Foreskin melanocyte (primary cell): ENCODE measurements at places on chromosomes 4 and X.
A peak's percentile ranks its signal among the peaks of the same experiment; 100 is the strongest.

GRCh38 chr4:104976262-104976661, 170.4 kb upstream of the TET2 start:
- no peak for DNase-seq

- DNase-seq = no peak
These were observed 219.0 kb upstream of the CPEB2 start for GRCh38 chr4:14783011-14783877.

- DNase-seq = no peak
These were observed 43.2 kb upstream of the FUNDC1 start for GRCh38 chrX:44585866-44586265.

GRCh38 chr4:14180983-14181601, 553.6 kb upstream of the BOD1L1 start:
- DNase-seq = no peak

- no peak for DNase-seq
These were observed 256.5 kb downstream of the CAMK2D start for GRCh38 chr4:113505044-113505443.

DNA sequence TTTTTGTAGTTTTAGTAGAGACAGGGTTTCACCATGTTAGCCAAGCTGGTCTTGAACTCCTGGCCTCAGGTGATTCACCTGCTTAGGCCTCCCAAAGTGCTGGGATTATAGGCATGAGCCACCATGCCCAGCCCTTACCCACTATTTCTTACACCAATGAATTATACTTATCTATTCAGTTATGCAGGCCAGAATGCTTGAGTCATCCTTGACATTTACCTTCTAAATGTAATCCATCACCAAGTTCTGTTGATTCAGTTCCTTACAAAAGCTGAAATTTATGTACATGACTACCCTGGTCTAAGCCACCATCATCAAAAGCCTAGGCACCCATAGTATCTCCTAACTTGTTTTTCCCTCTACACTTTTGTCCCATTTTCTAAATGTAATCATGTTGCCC, 585.7 kb downstream of the IL15 start:
- no peak for DNase-seq

- no peak for DNase-seq
These were observed 95.4 kb downstream of the VCX2 start for GRCh38 chrX:8075636-8076035.

GRCh38 chr4:77196866-77197265, 39.9 kb downstream of the CCNG2 start:
- DNase-seq = no peak

DNA sequence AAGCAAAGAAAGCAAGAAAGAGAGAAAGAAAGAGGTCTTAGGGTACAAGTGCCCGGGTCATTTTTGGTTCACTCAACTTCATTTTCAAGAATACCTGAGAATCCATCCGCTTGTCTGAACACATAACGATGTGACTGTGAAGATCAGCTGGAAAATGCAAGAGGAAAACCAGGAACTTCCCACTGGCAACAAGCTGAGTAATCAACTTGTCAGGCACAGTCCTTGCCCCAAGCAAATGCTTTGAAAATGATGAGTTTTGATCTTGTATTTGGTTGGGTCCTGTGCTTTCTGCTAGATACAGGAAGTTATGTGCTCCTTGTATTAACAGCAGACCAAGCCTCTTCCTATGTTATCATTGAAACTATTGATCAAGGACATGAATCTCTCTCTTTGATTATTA, 239.1 kb downstream of the ASMT start:
- DNase-seq = no peak

DNA sequence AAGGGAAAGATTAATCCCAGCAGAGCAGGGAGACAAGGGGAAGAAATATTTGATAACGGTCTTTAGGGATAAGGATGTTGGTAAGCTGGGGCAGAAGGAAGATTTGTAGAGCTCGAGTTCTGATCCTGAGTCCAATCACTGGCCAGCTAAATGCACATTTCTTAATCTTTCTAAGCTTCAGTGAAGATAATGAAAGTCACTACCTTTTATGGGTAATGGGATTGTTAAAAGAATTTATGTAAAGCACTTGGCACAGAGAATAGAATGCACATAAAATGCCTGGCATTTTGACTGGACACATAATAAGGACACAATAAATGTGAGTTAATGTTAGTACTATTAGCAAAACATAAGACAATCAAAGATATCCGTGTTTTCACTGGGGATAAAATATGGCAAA, 43.3 kb downstream of the NCAPG start:
- no peak for DNase-seq

DNA sequence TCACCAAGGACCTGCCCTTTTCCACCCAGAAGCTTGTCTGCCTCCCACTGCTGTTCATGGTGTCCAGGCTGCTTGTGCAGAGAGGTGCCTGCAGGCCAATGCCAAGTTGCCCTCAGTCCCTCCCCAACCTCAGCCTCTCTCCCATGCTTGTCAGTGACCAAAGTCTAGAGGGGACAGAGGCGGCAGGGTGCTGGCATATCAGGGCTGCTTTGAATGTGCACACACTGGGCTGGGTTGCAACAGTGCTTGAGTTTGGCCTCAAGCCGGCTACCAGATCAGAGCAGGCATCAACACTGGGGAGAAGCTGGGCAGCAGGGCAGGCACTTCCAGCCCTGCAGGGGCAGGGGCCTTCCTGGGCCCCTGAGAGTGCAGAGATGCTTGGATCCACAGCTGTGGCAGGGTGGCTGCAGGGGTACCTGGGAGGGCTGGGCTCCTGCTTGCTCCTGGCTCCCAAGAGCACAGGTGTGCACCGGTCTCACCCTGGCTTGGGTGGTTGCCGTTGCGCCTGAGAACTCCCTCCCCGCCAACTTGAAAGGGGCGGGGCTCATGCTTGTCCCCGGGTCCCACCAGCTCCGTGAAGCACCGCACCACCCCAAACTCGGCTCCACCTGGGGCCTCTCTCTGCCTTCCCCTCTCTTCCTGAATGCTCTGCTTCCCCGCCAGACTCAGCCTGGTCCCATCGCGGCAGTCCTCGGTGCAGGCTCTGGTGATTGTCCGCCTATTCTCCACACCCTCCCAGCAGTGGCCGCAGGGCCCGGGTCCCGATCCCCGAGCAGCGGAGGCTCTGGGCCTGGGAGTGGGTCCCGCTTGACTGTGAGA, 1681.9 kb upstream of the ADGRL3 start:
- no peak for DNase-seq

- DNase-seq = no peak
These were observed 268.6 kb upstream of the IGFBP7 start for GRCh38 chr4:57378766-57379165.

GRCh38 chr4:6452897-6453687, 19.3 kb downstream of the PPP2R2C start:
- DNase-seq = no peak

- no peak for DNase-seq
These were observed 88.4 kb upstream of the SLC7A11 start for GRCh38 chr4:138330531-138330930.

DNA sequence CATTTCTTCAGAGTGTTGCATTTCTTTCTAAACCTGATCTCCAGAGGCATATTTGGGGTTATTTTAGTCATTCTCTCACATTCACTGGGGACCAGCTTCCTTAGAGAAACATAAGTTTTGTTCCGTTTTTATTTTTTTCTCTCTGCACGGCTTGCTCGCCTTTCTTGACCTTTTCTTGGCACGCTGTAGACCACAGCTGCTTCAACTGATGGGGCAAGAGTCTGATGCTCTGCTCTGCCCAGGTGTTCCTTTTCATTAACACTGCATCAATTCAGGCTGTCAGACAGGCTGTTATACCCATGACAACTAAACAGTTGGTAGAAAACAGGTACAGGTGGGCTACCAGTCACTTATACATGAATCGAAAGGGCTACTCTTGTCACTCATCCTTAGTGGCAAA, 682.2 kb upstream of the DIAPH2 start:
- no peak for DNase-seq

DNA sequence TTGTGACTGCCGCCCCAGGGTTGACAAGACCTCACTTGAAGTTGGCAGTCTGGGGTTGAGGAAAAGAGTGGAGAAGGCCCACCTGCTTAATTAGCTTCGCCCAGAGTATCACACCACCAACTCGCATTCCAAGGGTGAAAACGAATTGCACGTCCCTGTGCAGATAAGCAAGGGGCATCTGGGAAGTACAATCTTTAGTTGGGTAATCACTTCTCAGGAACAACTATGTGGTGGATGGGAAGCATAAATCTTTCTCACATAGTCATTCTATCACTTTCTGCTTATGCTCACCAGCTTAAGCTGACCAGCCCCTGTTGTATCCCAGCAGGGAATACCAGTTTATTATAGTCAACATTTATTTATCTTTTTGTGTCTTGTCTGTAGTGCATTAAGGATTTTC, 14.3 kb downstream of the SPCS3 start:
- no peak for DNase-seq

- no peak for DNase-seq
These were observed 73.6 kb upstream of the SORBS2 start for GRCh38 chr4:185885604-185886003.

- no peak for DNase-seq
These were observed 279.0 kb upstream of the TAPT1 start for GRCh38 chr4:16505267-16505666.

- no peak for DNase-seq
These were observed 53.9 kb upstream of the RPS6KA3 start for GRCh38 chrX:20320461-20321159.

DNA sequence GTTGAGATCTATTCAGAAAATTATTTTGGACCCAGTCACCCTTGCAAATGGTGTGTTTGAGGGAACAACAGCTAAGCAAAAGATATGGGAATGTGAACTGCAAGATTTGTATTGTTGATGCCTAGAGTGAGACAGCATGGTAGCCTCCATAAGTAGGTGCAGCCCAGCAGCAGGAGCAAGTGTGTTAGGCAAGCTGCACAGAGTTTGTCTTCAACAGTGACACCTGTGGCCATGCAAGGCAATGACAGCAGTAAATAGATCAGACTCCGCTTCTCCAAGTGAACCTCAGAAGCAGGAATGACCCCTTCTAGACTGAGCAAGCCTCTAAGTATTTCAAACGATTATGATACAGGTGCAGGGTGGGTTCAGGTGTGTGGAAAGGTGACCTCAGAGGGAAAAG, 133.4 kb upstream of the MSX1 start:
- DNase-seq = no peak

GRCh38 chr4:80831383-80832361, 198.8 kb upstream of the BMP3 start:
- DNase-seq = no peak

- no peak for DNase-seq
These were observed 25.8 kb upstream of the PBDC1 start for GRCh38 chrX:76147106-76147505.

DNA sequence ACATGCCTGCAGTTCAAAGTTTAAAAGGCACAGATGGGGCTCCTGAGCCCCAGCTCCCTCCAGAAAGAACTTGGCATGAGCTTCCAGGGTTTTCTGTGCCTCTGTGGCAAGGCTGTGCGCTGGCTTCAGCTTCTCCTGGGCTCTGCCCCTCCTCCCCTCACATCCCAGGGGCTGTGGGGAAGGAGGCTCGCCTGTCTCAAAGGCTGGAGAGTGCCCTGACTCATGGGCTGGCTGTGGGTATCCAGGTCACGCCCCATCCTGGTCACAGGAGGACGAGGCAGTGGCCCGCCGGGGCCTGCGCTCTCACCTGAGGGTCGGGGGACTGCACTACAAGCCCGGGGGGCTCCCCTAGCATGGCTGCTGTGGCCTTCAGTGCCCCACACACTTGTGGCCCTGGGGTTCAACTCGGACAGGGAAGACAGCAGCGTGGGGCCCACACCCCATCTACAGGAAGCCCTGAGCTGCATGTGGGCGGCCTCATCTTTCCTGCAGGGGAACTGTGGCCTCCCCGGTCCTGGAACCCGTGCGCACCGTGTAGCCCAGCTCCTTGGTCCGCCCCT, 17.9 kb downstream of the LRPAP1 start:
- DNase-seq = no peak

- no peak for DNase-seq
These were observed 1073.7 kb downstream of the PDHA2 start for GRCh38 chr4:96913441-96914080.

- peak; percentile 21 for DNase-seq
These were observed 325.9 kb downstream of the NR3C2 start for GRCh38 chr4:148116264-148116663.

- DNase-seq = no peak
These were observed 468.2 kb downstream of the ZIC3 start for GRCh38 chrX:138034136-138034535.

- no peak for DNase-seq
These were observed 224.5 kb downstream of the PCDH18 start for GRCh38 chr4:137307806-137308205.

DNA sequence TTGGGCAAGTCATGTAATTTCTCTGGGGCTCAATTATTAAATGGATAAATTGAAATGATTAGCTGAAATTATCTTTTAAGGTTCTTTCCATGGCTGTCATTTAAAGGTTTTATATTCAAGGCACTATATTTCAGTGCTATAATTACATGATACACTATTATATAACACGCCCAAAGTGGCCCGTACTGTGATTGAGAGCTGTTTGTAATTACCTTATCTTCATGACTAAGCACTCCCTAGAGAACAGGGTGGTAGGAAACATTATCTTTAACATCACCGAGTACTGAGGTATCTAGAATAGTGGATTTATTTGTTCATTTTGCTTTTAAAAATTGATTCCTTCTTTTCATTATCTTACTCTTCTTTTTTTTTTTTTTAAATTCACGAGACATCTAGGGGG, 79.0 kb downstream of the DIAPH2 start:
- DNase-seq = no peak

- no peak for DNase-seq
These were observed 23.4 kb upstream of the ENPEP start for GRCh38 chr4:110452546-110452945.

DNA sequence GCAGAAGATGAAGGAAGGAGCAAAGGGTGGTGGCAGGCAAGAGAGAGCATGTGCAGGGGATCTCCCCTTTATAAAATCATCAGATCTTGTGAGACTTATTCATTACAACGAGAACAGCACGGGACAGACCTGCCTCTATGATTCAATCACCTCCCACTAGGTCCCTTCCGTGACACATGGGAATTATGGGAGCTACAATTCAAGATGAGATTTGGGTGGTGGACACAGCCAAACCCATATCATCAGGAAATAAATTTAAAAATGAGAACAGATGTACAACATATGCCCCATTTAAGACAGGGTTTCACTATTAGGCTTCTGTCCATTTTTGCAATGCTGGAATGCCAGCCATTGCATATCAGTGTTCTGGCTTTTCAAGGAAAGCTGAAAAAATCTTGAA, 346.7 kb upstream of the SLIT2 start:
- no peak for DNase-seq
